ENCODE measurements at places on chromosomes 16 and 17.

GRCh38 chr16:57756424-57757325 is 21.1 kb downstream of the KATNB1 start:
- no peaks in the 10 kb centered on the region for H3K27me3 ChIP-seq
- H3K4me1 ChIP-seq, result peaks cover 4% of the 10 kb centered on the region
- peak; percentile 4 for ATAC-seq
- H3K27ac ChIP-seq, result no peak overlapping the region
- H3K36me3 ChIP-seq, result no peaks in the 10 kb centered on the region
- H3K4me3 ChIP-seq, result no peak overlapping the region

- H3K4me3 ChIP-seq, result no peak overlapping the region
- no peaks in the 10 kb centered on the region for H3K4me1 ChIP-seq
- no peaks in the 10 kb centered on the region for H3K27me3 ChIP-seq
Measured at GRCh38 chr16:89061086-89061485, 32.6 kb upstream of the ACSF3 start.

DNA sequence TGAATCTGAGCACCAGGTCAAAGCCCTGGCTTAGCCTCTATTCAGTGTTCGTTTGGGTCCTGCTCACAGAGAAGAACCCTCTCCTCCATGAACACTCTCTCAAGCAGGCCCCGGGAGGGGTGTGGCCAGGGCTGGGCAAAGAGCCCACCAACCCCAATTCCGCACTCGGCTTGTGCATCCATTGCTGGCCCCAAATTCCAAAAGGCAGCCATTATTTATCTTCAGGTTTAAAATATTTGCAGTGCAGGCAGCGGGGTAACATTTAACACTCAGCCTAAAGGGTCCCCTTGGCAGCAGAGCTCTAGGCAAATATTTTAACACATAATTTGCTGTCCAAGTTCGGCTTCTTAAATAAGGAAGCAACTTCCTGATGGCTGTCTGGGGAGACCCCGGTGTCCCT is 115.7 kb downstream of the ZNF423 start:
- H3K4me1 ChIP-seq, result no peaks in the 10 kb centered on the region
- no peak for ATAC-seq
- H3K27me3 ChIP-seq, result peaks cover 6% of the 10 kb centered on the region

GRCh38 chr16:4847774-4848587 is 700 bp downstream of the UBN1 start:
- H3K4me3 ChIP-seq, result peak overlapping the region; percentile 86
- H3K27ac ChIP-seq, result peak overlapping the region; percentile 85
- H3K4me1 ChIP-seq, result peaks cover 42% of the 10 kb centered on the region
- H3K36me3 ChIP-seq, result peaks cover 44% of the 10 kb centered on the region

GRCh38 chr17:35486920-35487732 is 38.6 kb upstream of the SLFN13 start:
- peak; percentile 83 for ATAC-seq
- H3K27me3 ChIP-seq, result no peaks in the 10 kb centered on the region
- peaks cover 35% of the 10 kb centered on the region for H3K4me1 ChIP-seq
- peak overlapping the region; percentile 91 for H3K27ac ChIP-seq

DNA sequence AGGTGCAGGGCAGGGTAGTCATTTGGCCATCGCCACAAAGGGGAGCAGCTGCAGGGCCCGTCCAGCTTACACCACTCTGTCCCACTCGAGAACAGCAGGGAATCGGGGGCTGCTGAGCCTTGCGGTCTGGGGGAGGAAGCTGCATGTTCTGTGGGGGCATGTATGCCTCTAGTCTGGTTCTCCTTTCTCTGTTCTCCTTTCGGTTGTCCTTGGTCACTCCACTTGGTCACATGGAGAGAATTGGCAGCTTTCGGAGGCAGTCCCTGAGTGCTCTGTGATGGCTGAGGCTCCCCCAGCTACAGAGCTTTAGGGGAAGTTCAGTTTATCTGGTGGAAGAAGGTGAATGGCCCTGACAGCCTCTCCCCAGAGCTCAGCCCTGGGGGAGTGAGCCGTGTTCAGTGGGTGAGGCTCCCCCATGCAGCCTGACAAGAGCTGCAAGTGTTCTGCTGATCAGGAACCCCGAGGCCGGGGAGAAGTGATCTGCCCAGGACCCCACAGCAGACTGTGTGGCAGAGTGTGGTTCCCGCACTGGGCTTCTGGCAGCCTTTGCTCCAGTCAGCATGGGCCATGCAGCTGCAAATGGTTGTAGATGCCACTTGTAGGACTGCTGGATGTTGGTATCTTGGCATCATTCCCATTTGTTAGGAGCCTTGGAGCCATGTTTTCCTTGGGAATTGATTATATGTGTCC is 22.3 kb upstream of the SMPD3 start:
- no peaks in the 10 kb centered on the region for H3K36me3 ChIP-seq
- ATAC-seq, result peak; percentile 28
- no peaks in the 10 kb centered on the region for H3K27me3 ChIP-seq
- peak overlapping the region; percentile 79 for H3K27ac ChIP-seq
- peaks cover 12% of the 10 kb centered on the region for H3K4me1 ChIP-seq

GRCh38 chr17:44636562-44636961 is 19.7 kb upstream of the MEIOC start:
- ATAC-seq, result no peak
- H3K27ac ChIP-seq, result no peak overlapping the region
- H3K4me1 ChIP-seq, result no peaks in the 10 kb centered on the region
- H3K36me3 ChIP-seq, result no peaks in the 10 kb centered on the region
- H3K27me3 ChIP-seq, result peaks cover 3% of the 10 kb centered on the region

DNA sequence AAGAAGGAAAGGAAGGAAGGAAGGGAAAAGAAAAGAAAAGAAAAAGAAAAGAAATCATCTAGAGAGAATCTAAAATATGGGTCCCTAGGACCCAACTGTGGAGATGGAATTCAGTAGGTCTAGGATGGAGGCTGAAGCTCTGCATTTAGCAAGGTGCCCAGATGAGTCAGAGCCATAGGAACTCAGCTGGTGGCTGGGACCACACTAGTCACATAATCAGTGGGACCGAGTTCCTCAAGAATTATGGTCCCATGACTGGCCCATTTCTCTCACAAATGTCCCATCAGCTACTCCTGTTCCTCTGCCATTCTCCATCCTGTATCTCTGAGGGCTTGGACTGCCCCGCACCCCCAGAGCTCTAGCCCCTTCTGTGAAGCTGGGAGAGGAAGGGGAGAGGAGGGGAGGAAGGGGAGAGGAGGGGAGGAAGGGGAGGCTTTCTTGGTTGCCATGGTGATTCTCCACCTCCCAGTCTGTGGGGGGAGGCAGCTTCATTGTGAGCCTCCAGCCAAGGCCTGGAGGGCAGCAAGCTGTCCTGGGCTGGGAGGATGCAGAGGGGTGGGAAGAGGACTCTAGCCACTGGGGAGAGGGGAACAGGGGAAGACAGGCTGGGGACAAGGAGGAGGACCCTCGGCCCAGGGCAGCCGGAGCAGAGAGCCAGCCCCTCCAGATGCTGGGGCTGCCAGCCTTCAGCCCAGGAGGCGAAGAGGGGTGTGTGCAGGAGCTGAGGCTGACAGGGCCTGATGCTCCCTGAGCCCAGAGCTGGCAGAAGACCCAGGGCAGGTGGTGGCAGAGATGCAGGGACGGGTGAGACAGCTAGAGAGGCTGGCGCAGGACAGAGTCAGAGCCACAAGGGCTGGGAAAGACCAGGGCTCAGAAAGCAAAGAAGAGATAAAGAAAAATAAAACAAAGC is 37.8 kb upstream of the LHX1 start:
- no peak for ATAC-seq
- H3K4me1 ChIP-seq, result no peaks in the 10 kb centered on the region
- H3K36me3 ChIP-seq, result no peaks in the 10 kb centered on the region
- H3K27ac ChIP-seq, result no peak overlapping the region

GRCh38 chr17:15271741-15272140 is 6.6 kb upstream of the PMP22 start:
- no peak for ATAC-seq
- H3K27ac ChIP-seq, result no peak overlapping the region
- H3K4me1 ChIP-seq, result no peaks in the 10 kb centered on the region
- H3K36me3 ChIP-seq, result no peaks in the 10 kb centered on the region
- H3K27me3 ChIP-seq, result peaks cover 30% of the 10 kb centered on the region

- peaks cover 8% of the 10 kb centered on the region for H3K4me1 ChIP-seq
- no peak for ATAC-seq
- H3K36me3 ChIP-seq, result peaks cover 93% of the 10 kb centered on the region
- no peaks in the 10 kb centered on the region for H3K27me3 ChIP-seq
- no peak overlapping the region for H3K27ac ChIP-seq
- no peak overlapping the region for H3K4me3 ChIP-seq
Measured at GRCh38 chr17:12078791-12079190, 58.1 kb downstream of the MAP2K4 start.

DNA sequence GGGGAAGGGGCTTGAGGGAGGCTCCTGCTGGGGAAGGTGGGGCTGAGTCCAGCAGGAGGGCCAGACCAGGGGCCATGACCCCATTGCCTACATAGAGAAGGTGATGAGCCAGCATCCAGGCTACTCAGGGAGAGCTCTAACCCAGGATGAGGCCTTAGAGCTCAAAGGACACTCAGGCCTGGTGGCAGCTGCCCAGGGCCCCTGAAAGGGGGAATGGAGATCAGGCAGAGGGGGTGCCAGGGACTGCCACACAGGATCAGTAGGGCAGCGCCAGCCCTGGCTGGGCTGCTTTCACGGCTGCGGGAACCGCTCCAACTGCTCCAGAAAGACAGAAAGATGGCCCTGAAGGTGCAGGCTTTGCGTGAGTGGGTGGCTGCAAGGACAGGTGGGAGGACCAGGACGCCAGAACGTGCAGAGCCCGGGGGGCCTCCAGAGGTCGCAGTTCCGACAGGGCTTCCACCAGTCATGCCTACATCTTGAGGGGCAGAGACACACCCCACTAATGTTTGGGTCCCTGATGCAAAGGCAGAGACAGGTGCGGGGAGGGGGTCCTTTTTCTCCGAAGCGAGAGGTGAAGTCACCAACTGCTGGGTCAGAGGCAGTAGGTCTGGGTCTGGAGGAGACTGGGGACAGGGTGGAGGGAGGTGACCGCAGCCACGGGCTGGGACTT is 882 bp upstream of the ATP6V0C start:
- peak overlapping the region; percentile 78 for H3K4me3 ChIP-seq
- H3K27ac ChIP-seq, result peak overlapping the region; percentile 90
- ATAC-seq, result no peak
- H3K36me3 ChIP-seq, result peaks cover 37% of the 10 kb centered on the region
- no peaks in the 10 kb centered on the region for H3K27me3 ChIP-seq

DNA sequence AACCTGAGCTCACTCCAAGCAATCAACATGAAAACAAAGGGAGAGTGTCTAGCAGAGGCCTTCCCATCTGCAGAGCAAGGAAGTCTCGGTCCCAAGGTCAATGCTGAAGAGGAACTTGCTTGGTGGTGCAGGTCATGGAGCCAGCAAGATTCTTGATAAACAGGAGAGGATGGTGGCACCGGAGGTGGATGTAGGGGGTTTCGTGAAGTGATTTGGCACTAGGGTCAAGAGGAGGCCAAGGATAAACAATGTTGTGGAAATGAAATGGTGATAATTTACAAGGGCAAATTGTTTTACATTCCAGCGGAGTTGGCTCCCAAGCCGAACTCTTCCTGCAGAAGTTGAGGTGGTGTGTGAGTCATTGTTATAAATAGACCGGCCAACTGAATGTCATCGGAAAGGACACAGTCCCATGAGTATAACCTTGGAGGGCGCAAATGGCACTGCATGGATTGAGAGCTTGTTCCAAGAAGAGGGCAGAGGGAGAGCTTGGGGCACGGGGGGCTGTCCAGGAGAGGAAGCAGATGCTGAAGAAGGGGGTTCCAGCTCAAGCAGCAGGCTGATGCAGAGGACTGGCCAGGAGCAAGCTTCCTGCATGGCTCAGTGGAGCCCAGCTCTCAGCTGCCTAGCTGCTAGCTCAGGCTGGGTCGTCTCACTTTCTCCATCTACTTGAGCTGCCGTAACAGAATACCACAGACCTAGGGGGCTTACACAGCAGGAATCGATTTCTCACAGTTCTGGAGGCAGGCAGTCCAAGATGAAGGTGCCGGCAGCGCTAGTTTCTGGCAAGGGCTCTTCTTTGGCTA is 136.6 kb downstream of the COPRS start:
- no peaks in the 10 kb centered on the region for H3K4me1 ChIP-seq
- H3K4me3 ChIP-seq, result no peak overlapping the region

DNA sequence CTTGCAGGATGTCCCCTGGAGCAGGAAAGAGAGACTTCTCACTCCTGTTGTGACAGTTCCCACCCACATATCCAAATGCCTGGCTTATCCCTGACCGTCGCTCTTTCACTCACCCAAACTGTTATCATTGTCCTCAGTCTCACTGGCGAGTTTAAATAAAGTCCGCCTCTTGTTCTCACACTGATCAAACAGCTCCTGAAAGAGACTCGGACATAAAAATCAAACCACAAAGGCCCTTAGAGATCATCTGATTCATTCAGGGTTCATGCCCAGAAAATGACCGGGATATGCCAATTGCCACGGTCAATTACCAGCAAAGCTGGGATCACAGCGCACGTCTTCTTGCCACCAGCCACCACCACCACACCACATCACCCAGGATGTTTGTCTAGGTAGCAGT is 19.9 kb downstream of the GGA3 start:
- peaks cover 37% of the 10 kb centered on the region for H3K4me1 ChIP-seq
- H3K4me3 ChIP-seq, result peak overlapping the region; percentile 77
- peak overlapping the region; percentile 86 for H3K27ac ChIP-seq
- H3K27me3 ChIP-seq, result no peaks in the 10 kb centered on the region
- peaks cover 98% of the 10 kb centered on the region for H3K36me3 ChIP-seq

DNA sequence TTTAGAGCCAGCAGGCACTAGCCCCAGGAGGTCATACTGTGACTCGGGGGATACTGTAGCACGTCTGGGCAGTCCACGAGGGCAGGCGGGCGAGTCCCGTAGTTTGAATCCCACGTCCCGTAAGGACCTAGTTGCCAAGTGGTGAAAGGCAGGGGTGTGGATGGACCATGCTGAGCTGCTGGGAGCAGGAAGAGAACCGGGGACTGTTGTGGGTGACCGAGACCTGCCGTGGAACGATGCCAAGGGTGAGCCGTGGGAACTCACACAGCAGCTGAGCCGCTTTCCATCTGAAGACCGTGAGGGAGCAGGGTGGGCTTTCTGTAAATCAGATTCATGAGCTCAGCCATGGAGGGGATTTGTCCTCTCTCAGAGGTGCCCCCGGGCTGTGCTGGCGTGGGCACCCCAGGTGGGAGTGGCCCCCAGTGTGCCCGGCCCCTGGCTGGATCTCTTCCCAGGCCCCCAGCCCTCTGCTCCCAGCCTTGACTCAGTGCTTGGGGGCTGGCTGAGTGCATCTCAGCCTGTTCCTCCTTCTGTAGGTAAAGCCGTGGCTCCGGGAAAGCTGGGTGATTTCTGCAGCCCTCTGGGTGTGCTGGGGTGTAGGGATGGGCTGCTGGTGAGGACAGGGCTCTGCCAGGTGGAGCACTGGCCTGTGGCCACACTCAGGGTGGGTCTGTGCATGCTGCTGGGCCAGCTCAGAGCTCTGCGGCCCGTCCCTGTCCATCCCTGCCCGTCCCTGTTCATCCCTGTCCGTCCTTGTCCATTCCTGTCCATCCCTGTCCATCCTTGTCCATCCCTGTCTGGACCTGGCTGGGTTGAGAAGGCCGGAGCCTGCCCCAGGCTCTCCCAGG is 13.6 kb downstream of the ASPSCR1 start:
- peaks cover 4% of the 10 kb centered on the region for H3K4me1 ChIP-seq
- no peak overlapping the region for H3K4me3 ChIP-seq
- peak overlapping the region; percentile 58 for H3K27ac ChIP-seq

DNA sequence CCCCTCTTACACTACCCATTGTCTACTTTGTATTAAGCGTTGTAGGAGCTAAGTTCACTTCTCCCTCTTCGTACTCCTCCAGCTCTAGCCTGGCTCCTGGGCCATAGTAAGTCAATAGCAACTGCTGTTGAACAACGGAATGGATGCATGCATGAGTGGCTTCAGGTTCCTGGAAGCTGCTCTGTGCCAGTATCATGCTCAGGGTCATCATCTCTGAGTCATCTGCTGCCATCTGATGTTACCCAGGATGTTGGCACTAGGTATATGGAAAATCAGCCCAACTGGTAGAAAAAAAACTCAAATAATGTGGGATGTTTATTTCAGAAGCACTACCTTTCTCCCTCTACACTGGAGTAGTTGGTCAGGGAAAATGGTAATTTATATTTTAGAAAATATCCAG is 536.8 kb downstream of the NPIPA7 start:
- H3K36me3 ChIP-seq, result no peaks in the 10 kb centered on the region
- H3K4me3 ChIP-seq, result no peak overlapping the region
- no peak overlapping the region for H3K27ac ChIP-seq

Measured in activated T-helper 17 cell treated with anti-CD3 and anti-CD28 coated beads, Interleukin-2, amount 50 U/mL, for 72 hours (primary cell).